NCI-H1105 (cell line): ENCODE measurements at places on chromosomes 6 and 20.
A peak's percentile ranks its signal among the peaks of the same experiment; 100 is the strongest.

GRCh38 chr6:63824722-63825121 lies 189.1 kb downstream of the PHF3 start:
- no peak for DNase-seq

DNA sequence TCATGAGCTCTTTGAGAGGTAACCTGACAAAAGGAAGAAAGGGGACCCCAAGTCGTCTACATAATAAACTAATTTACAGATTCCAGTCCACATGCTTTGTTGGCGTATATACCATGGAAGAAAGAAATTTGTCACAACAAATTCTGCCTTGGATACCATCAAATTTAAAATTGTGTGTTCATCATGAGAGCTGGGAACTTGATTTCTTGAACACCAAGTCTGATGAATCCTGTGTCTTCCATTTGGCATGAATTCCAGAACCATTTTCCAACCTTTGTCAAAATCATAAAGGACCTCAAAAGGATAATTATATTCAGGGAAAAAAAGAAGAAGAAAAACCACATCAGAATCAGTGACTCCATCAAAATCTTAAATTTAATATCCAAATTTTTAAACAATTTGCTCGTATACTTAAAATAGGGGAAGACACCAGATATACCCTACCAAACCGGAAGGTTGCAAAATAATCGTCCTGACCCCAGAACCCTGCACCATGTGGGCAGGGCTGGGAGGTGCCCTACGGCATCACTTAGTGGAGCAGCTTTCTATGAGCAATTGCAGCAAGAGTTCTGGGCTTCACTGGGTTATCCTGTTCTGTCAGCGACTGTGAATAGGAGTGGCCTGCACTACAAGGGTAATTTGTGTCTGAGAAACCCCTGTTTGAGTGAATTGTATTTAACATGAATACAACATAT lies 74.1 kb upstream of the INSM1 start:
- DNase-seq: no peak

GRCh38 chr6:148405894-148406293 lies 63.3 kb downstream of the SASH1 start:
- no peak for DNase-seq

DNA sequence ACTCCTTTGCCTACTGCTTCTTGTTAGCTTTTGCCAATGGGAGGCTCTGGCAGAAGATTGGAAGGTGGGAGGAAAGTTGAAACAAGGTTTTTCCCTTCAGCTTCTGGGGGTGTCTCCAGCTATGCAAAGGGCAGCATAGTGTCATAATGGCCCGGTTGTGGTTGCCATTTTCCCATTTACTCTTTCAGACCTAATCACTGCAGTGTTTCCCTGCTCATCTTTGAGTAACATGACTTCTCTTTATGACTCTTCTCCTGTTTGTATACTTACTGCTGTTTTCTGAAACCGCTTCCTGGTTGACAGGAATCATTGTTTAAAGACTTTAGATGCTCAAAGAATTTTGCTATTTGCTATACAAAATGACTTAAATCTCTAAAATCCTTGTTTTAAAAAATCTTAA lies 19.9 kb downstream of the NRN1 start:
- no peak for DNase-seq

GRCh38 chr20:58010666-58011065 lies 217.8 kb downstream of the ANKRD60 start:
- no peak for DNase-seq

DNA sequence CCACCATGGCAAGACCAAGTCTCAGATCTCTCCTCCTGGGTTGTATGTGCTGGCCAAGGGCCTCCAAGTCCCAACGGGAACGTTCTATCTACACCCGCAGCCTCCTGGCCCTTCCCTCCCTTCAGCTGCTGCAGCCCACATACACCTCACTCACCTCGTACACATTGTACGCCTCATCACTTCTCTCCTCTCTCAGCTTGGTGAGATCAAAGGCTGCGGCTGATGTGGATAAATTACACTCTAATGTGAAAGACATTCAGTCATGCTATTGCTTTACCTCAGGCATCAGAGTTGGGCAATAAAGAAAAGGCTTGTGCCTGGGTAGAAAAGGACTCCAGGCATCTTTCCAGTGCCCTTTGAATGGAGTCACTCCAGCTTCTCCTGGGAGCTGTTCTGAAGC lies 135.3 kb upstream of the FOXQ1 start:
- no peak for DNase-seq

- DNase-seq: no peak
Observed at GRCh38 chr6:25998379-25998778, 35.8 kb downstream of the TRIM38 start.

GRCh38 chr20:17938871-17939619 lies 29.5 kb downstream of the SNX5 start:
- DNase-seq: peak; percentile 77

- DNase-seq: no peak
Observed at GRCh38 chr6:96301781-96302180, 219.8 kb upstream of the UFL1 start.

DNA sequence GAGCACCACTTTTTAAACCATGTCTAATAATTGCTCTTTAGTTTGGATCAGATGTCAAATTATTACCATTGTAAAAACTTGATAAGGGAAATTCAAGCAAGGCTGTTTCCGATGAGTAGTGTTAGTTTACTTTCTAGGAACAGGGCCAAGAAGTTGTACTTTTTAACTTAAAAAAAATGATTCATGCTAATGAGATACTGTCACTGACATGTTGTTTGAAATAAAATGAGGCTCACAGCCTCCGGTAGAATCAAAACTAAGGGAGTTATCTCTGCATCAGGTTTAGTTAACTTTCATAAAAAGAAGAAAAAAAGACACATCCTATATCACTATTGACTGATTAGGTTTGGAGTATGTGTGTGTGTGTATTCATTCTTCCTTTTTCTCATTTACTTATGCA lies 55.2 kb upstream of the SUPT3H start:
- no peak for DNase-seq

GRCh38 chr20:4545526-4545925 lies 176.2 kb upstream of the PRND start:
- DNase-seq: no peak

- DNase-seq: no peak
Observed at GRCh38 chr6:126064748-126065401, 78.5 kb downstream of the TRMT11 start.

DNA sequence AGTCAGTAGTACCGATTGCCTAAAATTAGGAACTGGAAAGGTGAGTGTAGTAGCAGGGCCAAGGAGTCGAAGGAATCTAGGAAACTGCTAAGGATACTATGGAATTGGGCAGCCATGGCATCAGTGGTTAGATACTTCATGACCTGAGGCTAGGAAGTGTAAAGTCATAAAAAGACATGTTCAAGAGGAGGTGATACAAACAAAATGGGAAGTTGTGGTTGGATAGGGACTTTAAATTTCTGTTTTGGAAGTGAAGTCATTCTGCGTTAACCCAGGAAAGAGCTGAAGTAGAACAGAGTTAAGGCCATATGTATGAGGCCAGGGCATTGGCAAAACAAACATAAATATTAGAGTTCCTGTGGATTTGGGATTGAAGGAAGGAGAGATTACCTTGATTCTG lies 88.6 kb upstream of the TMEM181 start:
- no peak for DNase-seq
